ENCODE measurements at places on chromosomes 1 and 21. TPM values are rescaled to one million over a fixed set of nuclear protein-coding genes. Genes with fewer than 3 reads are reported as not detected.

SLAMF9 gene
- 0.40 TPM for total RNA-seq

IL20 gene
- total RNA-seq: not detected

CELA3A gene
- total RNA-seq: not detected

LCE1B gene
- not detected for total RNA-seq

RPL22 gene
- total RNA-seq: 335 TPM

NES gene
- 1.2 TPM for total RNA-seq

LENEP gene
- total RNA-seq: not detected

TYW3 gene
- 19.4 TPM for total RNA-seq

BTBD8 gene
- total RNA-seq: 0.55 TPM

CHRM3 gene
- 0.06 TPM for total RNA-seq

LCE3D gene
- total RNA-seq: 1.3 TPM

PDPN gene
- total RNA-seq: not detected

RIPPLY3 gene
- 0.64 TPM for total RNA-seq

BATF3 gene
- 18.4 TPM for total RNA-seq

All from A549 treated with RU486 at 1 μM for 4 hours (cell line).